Stimulated activated CD4-positive, alpha-beta T cell treated with anti-CD3 and anti-CD28 coated beads, Interleukin-2, amount 100 ng/mL, for 24 hours (primary cell): ENCODE measurements at places on chromosomes 12 and 14.

DNA sequence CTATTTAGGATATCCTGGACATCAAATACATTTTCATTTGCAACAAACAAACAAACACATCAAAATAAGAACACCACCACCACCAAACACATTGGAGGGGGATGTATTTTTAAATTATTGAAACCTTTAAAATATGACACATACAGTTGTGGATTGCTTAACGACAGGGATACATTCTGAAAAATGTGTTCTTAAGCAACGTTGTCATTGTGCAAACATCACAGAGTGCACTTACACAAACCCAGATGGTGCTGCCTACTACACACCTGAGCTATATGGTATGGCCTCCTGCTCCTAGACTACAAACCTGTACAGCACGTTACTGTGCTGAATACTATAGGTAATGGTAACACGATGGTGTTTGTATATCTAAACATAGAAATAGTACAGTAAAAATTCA, 19.4 kb downstream of the PYGL start:
- no peak for DNase-seq

DNA sequence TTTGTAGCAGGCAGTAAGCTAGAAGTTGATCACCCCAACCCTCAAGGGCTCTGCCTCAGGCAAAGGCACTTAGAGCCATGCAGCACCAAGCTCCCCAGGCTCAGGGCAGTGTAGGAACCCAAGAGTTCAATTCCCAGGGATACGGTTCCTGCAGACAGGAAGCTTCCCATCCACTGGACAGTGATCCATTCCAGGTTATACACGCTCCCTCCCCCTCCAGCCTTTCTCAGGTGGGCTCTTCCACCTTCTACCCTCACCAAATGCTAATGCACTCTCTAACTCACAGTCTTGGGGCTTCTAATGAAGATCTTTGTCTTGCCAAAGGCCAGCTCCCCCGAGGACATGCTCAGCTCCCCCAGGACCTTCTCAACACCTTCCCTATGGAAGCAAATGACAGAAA, 12.7 kb downstream of the MYO1A start:
- no peak for DNase-seq

DNA sequence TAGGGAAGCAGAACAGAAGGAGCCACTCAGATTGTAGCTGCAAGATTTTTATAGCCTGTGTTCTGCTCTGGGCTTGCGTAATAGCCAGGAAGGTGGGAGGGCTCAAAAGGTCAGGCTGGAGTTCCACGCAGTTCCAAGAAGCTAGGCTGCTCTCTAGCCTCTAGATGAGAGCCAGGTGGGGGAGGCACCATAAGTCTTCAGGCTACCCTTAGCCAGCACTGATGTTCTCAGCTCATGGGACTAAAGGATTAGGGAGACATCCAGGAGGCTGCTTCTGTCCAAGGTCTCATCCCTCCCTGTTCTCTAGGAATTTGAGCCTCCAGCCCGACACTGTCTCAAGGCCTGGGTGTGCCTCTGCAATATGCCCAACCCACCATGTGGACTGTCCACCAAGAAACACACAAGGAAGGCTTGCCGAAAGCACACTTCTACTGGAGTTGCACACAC, 1.7 kb downstream of the LMBR1L start:
- no peak for DNase-seq

- DNase-seq = no peak
Measured at GRCh38 chr14:64685371-64686281, 18.6 kb upstream of the PLEKHG3 start.

DNA sequence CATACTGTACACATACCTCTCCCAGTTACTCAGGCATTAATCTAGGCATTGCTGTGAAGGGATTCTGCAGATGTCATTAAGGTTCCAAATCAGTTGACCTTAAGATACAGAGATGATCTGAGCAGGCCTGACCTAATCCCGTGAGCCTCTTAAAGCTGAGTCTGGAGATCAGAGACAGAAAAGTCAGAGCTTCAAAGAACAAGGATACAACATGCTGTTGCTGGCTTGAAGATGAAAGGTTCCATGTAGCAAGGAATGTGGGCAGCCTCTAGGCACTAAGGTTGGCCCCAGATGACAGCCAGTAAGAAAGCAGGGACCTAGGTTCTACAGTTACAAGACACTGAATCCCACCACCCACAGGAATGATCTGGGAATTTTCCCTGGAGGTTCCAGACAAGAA, 81.1 kb downstream of the MAP1LC3B2 start:
- DNase-seq = no peak

DNA sequence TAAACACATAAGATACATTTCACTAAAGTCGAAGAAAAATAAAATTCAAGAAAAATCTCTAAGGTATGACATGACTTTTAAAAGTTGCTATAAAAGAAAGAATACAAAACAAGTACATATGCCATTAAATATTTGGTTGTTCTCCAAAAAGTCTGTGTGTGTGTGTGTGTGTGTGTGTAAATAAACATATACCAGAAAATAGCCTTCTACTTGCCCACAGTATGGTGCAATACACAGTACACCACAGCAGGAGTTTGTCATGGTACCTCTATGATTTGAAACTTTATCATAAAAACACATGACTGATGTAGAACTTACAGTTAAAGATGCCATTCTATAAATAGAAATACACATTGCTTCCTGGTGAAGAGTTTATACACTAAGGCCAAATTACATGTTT, 692.7 kb upstream of the MGAT4C start:
- DNase-seq = no peak

DNA sequence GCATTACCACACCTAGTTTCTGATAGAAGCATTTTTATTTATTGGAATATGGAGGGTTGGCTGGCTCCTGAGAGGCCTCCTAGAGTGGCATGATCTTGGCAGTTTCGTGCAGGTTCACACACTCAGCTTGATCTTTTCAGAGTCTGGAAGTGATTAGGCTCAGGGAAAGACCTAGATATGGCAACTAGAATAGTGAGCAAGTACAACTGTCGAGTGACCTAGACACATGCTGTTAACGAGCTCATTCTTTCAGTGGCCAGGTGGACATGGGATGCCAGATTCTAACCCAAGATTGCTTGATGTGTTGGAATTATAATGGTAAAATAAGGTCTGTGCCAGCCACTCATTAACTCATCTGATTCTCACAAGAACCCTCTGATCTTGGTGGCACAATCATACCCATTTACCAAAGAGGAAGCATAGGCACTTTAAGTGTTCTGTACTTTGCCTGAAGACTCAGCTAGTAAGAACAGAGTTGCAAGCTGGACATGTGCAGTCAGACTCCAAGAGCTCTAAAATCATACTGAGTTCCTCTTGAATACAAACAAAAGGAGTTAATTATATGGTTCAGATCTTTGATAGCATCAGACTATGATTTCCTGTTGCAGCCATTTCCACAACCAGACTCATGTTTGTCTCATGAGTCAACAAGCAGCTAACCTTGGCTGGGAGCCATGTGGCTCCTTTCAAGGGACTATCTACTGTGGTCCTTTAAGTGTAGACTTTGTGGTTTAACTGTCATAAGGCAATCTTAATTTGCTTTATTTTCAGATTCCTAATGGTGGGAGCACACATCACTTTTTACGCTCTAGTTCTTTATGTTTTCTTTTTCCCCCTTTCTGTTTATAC, 144.2 kb downstream of the PLEKHA5 start:
- DNase-seq = peak; percentile 33

GRCh38 chr12:2959192-2959504, at the start of gene TEAD4:
Gene TEAD4 (plus strand): TSS chr12:2959397.
- no peak for DNase-seq

DNA sequence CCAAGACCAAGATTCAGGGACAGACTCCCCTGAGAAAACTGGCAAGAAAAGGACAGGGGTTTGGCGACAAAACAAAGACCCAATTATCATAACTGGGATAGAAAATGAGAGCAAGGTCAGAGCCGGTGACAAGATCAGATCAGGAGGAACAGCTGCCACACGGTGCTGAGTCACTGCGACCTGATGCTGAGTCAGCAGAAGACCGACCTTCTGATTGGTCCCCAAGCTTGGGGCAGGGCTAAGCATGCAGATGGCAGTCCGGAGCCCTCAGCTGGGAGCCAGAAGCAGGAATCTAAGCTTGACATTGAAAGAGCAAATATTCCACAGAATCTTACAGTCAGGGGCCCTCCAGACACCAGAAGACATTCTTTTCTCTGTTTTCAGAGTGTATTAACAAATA, 19.1 kb upstream of the ARMH4 start:
- DNase-seq = peak; percentile 49

DNA sequence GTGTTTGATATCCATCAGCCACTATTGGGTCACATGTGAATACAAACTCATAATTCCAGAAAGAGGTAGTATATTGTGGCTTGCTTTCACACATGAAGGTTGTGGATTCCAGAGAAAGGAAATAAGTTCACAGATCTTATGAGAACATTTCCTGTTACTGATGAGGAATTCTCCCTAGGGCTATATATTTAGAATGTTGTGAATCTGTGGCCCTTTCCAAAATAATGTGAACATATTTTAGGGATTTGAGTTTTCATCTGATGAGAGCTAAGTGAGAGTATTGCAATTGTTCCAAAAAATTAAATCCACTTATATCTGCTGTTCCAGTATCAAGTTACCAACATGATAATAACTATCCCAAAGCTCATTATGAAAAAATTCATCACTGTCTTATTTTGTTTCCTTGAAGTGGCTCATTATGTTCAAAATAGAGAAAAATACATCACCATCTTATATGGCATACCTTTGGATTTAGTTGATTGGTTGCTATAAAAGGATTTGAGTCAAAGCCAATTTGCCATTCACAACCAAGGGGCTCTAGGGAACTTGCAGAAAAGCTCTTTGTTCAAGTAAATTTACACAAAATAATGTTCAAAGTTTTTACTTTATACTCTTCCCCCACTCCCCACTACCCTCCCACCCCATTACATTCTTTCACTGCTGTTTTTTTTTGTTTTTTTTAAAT, 76.3 kb downstream of the MYRFL start:
- no peak for DNase-seq

- no peak for DNase-seq
Measured at GRCh38 chr12:3097186-3097804, 20.1 kb downstream of the TSPAN9 start.

GRCh38 chr14:69693145-69693544, 73.8 kb upstream of the SRSF5 start:
- no peak for DNase-seq

DNA sequence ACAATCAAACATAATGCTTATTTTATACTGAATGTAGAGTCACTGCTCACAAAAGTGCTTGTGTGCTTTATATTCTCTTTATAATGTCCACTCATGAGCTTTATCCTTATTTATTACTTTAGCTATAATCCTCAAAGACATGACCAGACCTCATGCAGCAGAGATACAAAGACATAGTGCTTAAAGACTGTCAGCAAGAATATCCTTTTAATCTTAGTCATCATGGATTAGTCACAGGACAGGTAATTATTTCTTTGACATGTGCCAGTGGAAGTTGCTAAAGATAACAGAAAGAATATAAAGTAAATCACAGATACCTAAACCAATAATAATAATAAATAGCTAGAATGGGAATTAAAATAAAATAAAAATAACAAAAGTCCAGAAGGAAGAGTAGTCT, 707.5 kb downstream of the BCL11B start:
- DNase-seq = no peak

DNA sequence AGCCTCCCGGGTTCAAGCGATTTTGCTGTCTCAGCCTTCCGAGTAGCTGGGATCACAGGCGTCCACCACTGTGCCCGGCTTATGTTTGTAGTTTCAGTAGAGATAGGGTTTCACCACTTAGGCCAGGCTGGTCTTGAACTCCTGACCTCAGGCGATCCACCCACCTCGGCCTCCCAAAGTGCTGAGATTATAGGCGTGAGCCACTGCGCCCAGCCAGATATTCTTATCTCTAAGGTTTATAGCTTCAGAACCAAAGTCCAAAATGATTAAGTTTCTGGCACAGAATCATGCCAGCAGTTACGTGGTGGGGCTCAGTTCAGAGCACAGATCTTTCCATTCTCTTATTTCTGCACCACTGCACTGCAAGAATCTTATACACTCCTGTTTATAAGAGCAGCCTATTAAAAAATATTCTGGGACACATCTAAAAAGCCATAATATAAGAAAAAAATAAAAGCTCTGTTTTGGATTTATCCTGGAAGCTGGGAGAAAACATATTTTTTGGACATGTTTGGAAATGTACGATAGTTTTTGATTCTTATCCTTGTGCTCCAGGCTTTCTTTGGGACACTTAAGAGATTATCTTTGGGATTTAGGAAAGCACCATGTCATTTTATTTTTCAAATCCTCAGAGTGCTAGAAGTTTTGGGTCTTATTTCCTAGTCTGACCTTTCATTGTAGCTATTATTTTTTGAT, 129.6 kb downstream of the LMNTD1 start:
- no peak for DNase-seq
